NCI-H1930 (cell line): ENCODE measurements at places on chromosomes 5 and 9.

- no peak for DNase-seq
Observed at GRCh38 chr5:59065554-59065953, 482.7 kb downstream of the RAB3C start.

- no peak for DNase-seq
Observed at GRCh38 chr5:1478271-1479035, 33.2 kb upstream of the SLC6A3 start.

GRCh38 chr9:109258481-109259302, 62.2 kb downstream of the EPB41L4B start:
- DNase-seq, result no peak

- DNase-seq, result no peak
Observed at GRCh38 chr9:124262649-124262972, 4.9 kb downstream of the NEK6 start.
